Upper lobe of left lung (tissue), 6 donors: ENCODE measurements at places on chromosomes 11 and 22. TPM values are rescaled to one million over a fixed set of nuclear protein-coding genes. Genes with fewer than 3 reads are reported as not detected.

GRCh38 chr11:15663777-15664218 lies 549.1 kb downstream of the INSC start:
- H3K36me3 ChIP-seq = no peaks in the 10 kb centered on the region
- H3K4me3 ChIP-seq = no peak overlapping the region
- peaks cover 7% of the 10 kb centered on the region for H3K4me1 ChIP-seq
- no peak for DNase-seq
- no peaks in the 10 kb centered on the region for H3K27me3 ChIP-seq

Gene PAMR1
- 4.8 TPM for total RNA-seq

DNA sequence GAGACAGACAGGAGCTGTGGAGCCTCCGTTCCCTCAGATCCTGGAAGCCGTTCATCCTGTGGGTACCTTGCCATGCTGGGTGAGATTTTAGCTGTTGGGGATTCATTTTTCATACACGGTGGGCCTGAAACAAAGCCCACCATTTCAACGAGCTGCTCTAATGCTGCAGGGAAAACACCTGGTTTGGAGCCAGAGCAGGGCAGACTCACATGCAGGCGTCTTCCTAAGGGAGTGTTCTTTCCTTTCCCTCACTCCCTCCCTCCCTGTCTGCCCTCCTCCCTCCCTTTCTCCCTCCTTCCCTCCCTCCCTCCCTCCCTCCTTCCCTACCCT lies 52.5 kb downstream of the CD6 start:
- H3K27ac ChIP-seq = no peak overlapping the region
- H3K4me1 ChIP-seq = peaks cover 24% of the 10 kb centered on the region
- no peak overlapping the region for H3K4me3 ChIP-seq
- no peaks in the 10 kb centered on the region for H3K27me3 ChIP-seq
- no peaks in the 10 kb centered on the region for H3K36me3 ChIP-seq

DNA sequence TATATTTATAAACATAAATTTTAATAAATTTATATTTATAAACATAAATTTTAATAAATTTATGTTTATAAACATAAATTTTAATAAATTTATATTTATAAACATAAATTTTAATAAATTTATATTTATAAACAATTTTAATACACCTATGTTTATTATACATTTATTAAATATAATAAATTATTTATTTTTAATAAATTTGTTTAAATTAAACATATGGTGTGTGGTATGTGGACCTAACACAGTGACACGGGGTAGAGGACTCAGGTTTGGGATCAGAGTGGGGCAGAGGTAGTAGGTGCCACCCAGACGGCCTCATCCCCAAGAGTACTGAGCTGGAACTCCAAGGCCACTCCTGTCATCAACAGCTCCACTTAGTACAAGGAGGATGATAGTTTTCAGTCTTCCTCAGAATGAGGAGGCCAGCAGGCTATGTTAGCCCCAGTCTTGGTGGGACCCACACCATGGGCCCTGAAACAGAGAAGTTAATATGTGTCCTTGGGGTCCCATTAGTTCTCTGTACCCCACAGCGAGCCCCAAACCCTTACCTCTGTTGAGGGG lies 46.7 kb upstream of the BID start:
- DNase-seq = no peak
- no peaks in the 10 kb centered on the region for H3K4me1 ChIP-seq
- no peaks in the 10 kb centered on the region for H3K36me3 ChIP-seq
- no peaks in the 10 kb centered on the region for H3K27me3 ChIP-seq
- no peak overlapping the region for H3K27ac ChIP-seq

DNA sequence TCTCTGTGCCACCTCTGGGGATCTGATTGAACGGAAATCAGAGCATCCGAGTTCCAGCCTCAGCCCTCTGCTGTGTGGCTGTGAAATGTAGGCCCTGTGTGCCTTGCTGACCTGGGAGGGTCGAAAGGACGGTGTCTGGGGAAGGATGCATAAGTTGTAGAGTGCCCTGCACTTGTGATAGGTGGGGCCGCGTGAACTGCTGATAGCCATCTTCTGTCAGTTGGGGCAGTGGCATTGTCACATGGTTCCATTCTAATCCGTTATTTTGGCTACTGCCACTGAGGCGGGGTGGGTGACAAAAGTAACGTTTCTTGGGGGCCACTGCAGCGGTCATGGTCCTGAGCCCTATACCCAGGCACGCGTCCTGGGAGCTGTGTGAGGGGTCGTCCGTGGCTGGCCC lies 63.4 kb downstream of the LRP5 start:
- DNase-seq = no peak
- peaks cover 84% of the 10 kb centered on the region for H3K4me1 ChIP-seq
- no peak overlapping the region for H3K4me3 ChIP-seq
- no peaks in the 10 kb centered on the region for H3K36me3 ChIP-seq
- no peak overlapping the region for H3K27ac ChIP-seq
- H3K27me3 ChIP-seq = no peaks in the 10 kb centered on the region

GRCh38 chr11:708511-708910 lies 2.5 kb downstream of the EPS8L2 start:
- no peaks in the 10 kb centered on the region for H3K36me3 ChIP-seq
- peaks cover 20% of the 10 kb centered on the region for H3K27me3 ChIP-seq
- H3K27ac ChIP-seq = peak overlapping the region; percentile 86
- no peak overlapping the region for H3K4me3 ChIP-seq

GRCh38 chr22:30078320-30079311 lies 1.6 kb upstream of the HORMAD2 start:
- no peak overlapping the region for H3K27ac ChIP-seq
- no peaks in the 10 kb centered on the region for H3K4me1 ChIP-seq
- H3K27me3 ChIP-seq = peaks cover 5% of the 10 kb centered on the region
- no peak for DNase-seq

- H3K27me3 ChIP-seq = no peaks in the 10 kb centered on the region
- no peak overlapping the region for H3K27ac ChIP-seq
- H3K4me1 ChIP-seq = no peaks in the 10 kb centered on the region
- no peak overlapping the region for H3K4me3 ChIP-seq
- DNase-seq = no peak
These were observed 303.6 kb downstream of the SOX6 start for GRCh38 chr11:16052750-16053149.

DNA sequence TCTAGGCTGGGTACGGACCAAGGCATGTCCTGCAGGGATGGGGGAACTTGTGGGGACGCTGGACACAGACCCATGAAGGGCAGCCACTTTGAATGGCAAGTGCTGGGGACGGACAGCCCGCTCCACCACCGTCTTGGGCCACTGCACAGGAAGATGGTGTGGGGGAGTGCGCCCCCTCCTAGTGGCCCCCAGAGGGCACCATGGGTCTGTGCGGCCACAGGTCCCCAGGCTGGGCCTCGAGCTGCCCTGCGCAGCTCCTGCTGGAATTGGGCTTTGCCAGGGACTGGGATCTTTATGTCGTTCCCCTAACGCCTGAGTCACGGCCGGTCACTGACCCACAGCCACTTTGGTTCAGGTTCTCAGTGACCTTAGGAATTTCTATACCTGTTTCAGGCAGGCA lies 44.4 kb downstream of the NAT10 start:
- DNase-seq = no peak
- no peak overlapping the region for H3K27ac ChIP-seq
- no peaks in the 10 kb centered on the region for H3K27me3 ChIP-seq
- H3K4me1 ChIP-seq = peaks cover 2% of the 10 kb centered on the region

DNA sequence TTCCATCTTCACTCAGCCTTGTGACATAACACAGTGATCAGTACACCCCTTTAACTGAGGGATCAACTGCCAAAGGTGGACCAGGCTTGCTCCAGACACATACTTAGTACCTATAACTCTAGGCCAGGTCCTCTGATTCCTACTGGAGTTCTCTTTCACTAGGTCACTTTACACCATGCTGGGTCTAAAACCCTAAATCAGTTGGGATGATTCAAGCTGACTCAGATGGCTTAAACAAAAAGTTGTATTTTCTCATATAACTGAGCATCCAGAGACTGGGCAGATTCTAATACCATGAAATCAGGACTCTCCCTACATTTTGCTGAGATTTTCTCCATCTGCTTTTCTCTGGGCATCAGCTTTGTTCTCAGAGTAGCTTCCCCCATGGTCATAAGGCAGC lies 26.0 kb upstream of the FLI1 start:
- H3K27me3 ChIP-seq = no peaks in the 10 kb centered on the region
- DNase-seq = no peak
- H3K4me1 ChIP-seq = no peaks in the 10 kb centered on the region

GRCh38 chr11:28677721-28678120 lies 569.5 kb downstream of the METTL15 start:
- H3K36me3 ChIP-seq = no peaks in the 10 kb centered on the region
- DNase-seq = no peak
- no peak overlapping the region for H3K4me3 ChIP-seq
- no peak overlapping the region for H3K27ac ChIP-seq
- H3K27me3 ChIP-seq = no peaks in the 10 kb centered on the region
